Natural killer cell (primary cell): ENCODE measurements at places on chromosomes 1 and 21.

DNA sequence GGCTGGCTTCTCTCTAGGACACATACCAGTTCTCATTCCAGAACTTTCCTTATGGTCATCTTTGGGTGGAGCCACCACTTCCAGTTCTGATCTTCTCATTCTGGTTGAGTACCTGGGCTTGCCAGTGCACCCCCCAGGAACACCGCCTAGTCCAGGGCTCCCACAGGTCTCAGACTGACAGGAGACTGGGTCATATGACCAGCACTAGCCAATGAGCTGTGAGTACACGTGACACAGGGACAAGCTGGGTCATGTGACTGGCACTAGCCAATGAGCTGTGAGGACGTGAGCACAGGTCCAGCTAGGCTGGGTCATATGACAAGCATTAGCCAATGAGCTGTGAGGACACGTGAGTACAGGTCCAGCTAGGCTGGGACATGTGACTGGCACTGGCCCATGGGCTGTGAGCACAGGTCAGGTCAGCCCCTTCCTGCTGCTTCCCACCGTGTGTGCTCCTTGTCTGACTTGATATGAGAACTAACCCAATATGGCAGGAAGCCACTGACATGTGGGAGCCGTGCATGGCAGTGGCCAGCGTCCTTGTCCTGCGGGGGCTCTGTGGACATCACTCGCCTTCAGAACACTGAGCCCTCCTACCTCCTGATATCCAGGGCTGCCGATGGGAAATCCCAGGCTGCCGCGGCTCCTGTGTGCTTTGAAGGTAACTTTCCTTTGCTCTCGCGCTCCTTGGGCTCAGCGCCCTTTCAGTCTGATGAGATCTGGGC lies 22.7 kb downstream of the KRTAP10-1 start:
- no peak for DNase-seq

DNA sequence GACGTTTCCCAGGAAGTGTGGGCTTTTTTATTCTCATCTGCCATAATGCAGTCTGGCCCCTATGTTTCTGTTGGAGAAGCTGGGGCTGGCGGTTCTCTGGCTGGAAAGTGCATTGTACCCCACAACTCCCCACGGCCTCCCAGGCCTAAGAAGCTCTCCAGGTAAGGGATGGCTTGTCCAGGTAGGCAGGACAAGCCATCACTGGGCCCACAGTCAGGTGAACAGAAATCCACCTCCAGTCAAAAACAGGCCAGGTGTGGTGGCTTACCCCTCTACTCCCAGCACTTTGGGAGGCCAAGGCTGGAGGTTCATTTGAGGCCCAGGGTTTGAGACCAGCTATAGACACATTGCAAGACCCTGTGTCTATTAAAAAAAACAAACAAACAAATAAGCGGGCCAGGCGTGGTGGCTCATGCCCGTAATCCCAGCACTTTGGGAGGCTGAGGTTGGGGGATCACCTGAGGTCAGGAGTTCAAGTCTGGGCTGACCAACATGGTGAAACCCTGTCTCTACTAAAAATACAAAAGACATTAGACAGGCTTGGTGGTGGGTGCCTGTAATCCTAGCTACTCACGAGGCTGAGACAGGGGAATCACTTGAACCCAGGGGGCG lies 3.1 kb upstream of the WNT9A start:
- DNase-seq = no peak

GRCh38 chr1:8698937-8699447 lies 118.4 kb downstream of the RERE start:
- no peak for DNase-seq

DNA sequence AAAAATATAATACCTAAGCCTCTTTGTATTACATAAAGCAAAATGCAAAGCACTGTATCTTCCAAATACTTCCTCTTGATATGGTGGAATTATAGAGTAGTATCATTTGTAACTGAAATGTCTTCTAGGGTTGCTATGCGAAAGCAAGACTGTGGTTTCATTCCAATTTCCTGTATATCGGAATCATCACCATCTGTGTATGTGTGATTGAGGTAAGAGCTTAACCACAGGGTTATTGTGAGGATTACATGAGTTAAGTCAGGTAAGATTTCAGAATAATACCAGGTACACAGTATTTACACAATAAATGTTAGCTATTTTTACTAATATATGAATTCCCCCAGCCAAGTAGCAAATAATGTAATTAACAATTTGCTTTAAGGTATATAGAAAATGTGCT lies 24.7 kb downstream of the CD53 start:
- peak; percentile 39 for DNase-seq

GRCh38 chr21:14486869-14487268 lies 59.2 kb downstream of the SAMSN1 start:
- no peak for DNase-seq

DNA sequence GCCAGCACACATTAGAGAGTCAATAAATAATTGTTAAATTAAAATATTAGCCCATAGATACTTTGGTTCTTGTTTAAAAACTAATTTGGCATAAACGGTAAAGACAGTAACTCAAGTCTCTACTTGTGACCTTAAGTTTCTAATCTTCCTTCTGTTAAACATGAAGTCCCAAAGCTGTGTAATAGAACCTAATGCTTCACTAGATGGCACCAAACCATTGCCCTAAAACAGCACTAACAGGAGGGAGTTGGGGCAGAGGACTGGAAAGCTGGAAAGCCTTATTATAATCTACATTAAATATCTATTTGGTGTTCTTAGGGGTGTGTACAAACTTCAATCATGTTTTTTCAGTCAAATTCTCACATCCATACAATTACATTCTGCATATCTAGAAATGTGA lies 176.7 kb downstream of the OLFM3 start:
- no peak for DNase-seq

GRCh38 chr1:167904652-167905130 lies 9.2 kb downstream of the ADCY10 start:
- DNase-seq = no peak

DNA sequence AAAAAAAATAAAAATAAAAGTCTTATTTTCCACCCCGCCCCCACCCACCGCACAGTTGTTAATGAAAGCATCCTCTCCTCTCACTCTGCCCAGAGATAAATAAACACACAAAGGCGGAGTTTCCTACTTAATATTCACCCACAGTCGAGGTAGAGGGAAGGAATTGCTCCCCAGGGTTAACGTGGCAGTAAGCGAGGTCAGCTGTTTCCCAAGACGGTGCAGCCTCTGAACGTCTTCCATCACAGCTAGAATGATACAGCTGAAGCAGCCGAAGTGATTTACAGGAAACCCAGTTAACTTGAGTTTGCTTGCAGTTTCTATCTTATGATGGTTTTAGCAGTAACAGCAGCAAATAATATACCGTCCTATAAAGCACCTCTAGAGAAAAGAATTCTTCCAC lies 283.9 kb downstream of the PBX1 start:
- no peak for DNase-seq

DNA sequence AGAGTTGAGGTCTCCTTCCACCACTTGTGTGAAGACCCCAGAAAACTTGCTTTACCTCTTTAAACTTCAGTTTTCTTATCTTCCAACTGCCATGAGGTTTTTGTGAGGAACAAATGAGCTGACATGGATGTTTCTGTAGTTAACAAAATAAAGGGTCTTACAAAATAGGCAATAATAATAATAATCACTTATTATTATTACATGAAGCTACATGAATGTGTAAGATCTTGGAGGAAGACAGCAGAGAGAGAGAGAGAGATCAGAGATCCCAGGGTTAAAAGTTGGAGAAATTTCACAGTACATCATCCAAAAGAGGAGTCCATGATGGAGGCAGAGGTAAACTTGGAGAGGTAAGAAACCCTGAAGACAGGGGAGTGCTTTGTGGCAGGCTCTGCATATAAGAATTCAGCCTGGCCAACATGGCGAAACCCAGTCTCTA lies 10.7 kb downstream of the RCC1 start:
- DNase-seq = no peak

DNA sequence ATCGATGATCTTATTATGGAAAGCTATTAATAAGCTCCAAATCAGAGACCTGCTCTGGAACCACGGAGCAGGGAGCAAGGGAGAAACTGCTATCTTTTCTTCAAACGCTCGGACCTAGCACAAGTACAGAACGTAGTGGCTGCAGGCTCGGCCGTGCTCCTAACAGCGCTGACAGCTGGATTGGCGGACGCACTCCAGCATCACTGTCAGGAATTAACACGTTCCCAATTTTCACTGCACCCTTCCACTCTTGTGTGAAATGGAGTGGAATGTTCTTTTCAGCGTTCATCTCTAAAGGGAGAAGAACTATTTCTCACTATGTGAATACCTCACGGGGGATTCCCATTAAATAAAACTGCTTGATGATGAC lies 106.9 kb downstream of the ZNF281 start:
- DNase-seq = no peak

- no peak for DNase-seq
Measured at GRCh38 chr1:94947437-94947836, 20.5 kb upstream of the CNN3 start.

DNA sequence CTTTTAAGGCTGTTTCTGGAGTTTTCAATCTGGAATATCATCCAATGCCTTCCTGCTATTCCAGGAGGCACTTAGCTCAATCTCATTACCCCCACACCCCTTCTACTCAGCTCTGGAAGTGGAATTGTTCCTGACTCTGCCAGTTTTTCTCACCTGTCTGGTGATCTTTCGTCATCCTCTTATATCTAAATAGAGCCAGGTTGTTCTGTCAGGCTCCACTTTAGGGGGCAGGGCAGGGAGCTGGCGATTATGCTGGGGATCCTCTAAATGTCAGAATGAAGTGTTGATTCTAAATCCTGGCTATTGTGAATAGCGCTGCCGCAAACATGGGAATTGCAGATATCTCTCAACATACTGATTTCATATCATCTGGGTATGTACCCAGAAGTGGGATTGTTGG lies 63.6 kb upstream of the ETV3 start:
- DNase-seq = no peak

DNA sequence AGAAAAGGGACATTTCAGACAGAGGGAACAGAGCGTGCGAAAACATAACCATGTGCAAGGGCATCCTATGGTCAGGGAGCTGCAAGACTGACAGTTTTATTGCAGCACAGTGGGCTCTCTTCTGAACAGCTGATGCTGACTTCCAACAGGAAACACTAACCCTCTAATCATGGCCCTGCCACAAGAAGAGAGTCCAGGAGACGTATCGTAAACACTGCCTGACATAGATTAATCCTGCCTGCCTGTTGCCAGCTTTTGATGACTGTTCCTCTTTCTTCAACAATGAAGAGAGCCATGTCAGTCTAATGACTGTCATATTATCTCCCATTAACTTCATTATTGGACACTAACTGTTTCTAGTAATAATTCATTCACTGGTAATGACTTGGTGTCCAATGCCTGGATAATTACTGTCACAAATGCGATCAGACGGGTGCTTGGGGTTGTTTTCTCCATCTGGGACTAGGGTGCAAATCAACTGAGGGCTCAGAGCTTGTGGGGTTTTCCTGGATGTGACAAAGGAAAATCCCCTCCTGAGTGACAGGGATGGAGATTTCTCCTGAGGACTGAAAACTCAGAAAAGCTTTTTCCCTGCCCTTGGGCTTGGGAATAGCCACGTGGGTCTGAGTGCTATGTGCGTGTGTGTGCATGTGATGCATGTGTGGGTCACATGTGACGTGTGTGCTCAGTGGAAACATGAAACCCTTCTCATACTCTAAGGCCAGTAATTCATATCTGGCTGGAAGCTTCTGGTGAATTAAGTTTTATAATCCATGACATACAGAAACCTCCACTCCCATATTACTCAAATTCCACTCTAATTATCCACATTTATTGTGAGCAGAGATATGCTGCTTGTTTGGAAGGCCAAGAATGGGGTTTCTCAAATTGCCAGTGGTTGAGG lies 144.0 kb upstream of the PLXNA2 start:
- DNase-seq = no peak

DNA sequence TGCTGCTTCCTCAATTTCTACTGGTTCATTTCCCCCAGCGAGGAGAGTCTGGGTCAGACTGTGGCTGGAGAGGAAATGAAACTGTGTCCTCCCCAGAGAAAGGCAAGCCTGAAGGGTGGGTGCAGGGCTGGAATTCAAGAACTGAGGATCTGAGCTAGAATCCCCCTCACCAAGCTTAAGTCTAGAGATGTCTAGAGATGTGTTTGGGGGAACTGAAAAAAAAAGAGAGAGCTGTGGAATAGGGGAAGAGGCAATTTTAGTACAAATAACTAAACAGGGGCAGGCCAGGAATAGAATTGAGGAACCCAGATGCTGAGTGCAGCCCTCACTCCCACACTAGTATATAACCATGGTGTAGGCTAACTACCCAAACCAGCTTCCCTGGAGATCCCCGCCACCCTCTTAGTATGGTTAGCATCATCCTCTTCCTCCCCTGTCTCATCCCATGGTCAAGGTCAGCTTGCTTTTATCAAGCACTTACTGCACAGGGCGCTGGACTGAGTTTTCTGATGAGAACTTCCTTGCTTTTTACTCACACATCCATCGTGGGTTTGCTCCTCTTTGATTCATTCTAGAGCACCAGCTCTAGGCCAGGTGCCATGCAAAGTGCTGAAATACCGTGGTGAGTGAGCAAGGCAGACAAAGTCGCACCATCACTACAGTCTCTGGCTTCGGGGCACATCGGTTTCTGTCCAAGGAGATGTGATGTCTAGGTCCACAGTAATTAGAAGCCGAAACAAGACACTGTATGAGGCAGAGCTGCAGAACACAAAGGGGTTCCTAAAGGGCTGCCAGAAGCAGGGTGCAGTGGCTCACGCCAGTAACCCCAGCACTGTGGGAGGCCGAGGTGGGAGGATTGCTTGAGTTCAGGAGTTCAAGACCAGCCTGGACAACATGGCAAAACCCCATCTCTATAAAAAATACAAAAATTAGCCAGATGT lies 112.9 kb upstream of the IPO9 start:
- DNase-seq = no peak

- DNase-seq = no peak
Measured at GRCh38 chr1:211614615-211615014, 35.7 kb upstream of the SLC30A1 start.

DNA sequence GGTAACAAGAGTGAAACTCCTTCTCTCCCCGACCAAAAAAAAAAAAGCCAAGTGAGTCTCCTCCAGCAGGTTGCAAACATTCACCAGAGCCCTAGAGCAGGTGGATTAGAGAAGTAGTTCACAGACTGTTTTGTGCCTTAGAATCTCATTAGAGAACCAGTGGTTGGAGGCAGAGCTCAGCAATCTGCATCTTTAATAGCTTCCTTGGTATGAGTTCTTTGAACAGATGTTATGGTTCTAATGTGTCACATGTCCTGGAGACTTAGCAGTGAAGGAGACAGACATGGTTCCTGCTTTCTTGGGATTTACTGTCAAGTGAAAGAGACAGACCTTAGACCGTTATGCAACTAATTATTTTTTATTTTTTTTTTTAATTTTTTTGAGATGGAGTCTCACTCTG lies 26.8 kb downstream of the SESN2 start:
- DNase-seq = no peak

GRCh38 chr1:101264697-101265096 lies 27.9 kb downstream of the S1PR1 start:
- DNase-seq = peak; percentile 61
